NCI-H1436 (cell line): ENCODE measurements at places on chromosomes 7 and 10.

- no peak for DNase-seq
Observed at GRCh38 chr7:104206841-104207240, 972 bp downstream of the ORC5 start.

GRCh38 chr10:71438761-71439160, 42.0 kb downstream of the CDH23 start:
- no peak for DNase-seq

DNA sequence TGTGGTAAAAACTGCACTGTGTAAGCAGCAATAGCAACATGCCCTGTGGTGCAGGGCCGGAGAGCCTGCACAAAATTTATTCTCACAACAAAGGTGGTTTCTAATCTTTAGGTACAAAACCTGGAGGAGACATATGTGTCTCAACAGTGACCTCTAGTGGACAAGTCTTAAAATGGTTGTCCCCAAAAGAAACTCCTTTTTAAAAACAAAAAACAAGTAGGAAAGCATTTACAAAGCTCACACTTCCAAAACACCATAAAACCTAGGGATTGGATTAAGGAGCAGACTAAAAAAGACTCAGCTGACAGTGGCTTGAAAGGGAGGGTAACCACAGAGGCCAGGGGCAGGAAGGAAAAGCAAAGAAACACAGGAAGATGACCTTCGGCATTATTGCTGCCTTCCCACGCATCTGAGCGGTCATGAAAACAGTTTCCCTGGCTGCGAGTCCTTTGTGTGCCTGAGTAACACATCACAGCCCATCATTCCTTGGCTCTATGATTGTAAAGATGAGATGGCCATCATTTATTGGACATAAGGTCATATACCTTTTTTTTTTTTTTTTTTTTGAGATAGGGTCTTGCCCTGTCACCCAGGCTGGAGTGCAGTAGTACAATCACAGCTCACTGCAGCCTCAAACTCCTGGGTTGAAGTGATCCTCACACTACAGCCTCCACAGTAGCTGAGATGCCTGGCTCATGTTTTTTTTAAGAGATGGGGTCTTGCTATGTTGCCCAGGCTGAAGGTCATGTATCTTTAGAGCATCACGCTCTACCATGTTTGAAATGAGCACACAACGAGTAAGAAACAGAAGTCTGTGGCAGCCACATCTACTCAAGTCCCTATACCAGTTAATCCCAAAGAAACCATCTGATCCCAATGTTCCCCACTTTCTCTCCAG, 39.5 kb downstream of the RSU1 start:
- DNase-seq: peak; percentile 67

- no peak for DNase-seq
Observed at GRCh38 chr10:61918989-61919388, 17.5 kb downstream of the ARID5B start.

- no peak for DNase-seq
Observed at GRCh38 chr7:20577441-20578071, 37.9 kb upstream of the ABCB5 start.

- no peak for DNase-seq
Observed at GRCh38 chr7:43823941-43824340, 45.4 kb downstream of the MRPS24 start.

DNA sequence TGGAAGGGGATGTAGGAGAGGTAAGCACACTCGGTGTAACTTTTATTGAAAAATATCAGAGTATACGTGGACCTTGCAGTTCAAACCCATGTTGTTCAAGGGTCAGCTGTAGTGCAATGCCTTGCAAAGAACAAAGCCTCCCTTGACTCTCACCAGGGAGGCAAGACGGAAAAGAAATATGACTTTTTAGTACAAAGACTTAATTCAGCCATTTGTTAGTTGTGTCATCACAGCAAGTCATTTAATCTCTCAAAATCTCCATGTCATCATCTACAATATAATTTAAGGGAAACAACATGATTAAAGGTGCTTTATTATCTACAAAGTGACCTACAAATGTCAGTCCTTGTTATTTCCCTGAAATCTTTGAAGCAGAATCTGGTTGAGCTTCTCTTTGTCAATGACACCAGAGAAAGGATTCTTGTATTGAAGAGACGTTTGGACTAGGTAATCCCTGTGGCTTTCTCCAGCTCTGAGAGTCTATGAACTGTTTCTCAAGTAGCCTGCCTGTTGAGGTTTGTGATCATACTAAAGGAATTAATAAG, 502.8 kb downstream of the REEP3 start:
- DNase-seq: no peak

DNA sequence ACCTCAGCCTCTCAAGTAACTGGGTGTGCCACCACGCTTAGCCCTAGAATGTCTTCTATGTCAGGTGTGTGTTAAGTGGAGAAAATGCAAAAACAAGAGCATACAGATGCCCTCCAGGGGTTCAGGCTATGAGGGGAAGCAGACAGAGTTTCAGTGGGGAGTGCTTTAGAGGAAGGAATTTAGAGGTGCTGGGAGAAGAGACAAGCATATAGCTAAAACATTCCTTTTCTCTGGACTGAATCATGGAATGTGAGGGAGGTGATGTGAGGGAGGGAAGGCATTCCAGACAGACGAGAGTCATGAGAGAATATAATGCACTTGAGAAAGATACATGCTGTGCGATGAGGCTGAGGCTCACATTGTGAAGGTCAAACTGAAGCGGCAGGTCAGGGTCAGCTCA, 6.6 kb upstream of the ZNF786 start:
- DNase-seq: no peak

DNA sequence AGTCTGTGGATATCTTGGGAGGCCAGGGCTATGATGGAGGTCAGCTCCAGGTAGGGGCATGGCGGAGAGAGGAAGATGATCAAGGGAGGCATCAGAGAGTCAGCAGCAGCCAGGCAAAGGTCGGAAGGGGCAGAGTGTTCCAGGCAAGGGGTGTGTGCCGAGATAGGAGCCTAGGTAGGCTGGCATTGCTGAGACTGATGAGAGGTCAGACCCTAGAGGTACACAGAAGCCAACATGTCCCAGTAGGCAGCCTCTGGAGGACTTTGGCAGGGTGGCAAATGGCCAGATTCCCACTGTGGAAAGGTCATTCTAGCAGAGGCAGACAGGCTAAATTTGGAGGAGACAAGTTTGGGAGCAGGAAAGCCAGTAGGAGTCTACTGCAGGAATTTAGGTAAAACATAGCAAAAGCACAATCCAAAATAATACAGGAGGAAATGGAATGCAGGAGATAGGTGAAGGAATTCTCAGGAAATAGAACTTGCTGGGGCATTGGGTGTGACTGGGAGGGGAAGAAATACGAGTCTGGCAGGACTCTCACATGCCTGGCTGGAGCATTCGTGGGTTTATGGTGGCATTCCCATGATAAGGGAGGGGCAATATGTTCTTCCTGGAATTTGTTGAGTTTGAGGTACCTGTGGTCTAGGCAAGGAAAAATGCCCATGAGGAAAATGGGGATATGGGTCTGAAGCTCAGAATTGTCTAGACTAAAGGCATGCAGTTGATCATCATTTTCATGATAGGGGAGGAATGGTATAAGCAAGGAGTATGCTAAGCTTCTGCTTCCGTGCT, 25.7 kb downstream of the TMEM176A start:
- no peak for DNase-seq

GRCh38 chr10:63464402-63465292, 1.1 kb downstream of the JMJD1C start:
- no peak for DNase-seq
